NCI-H774 (cell line): ENCODE measurements at places on chromosomes 4 and X.

DNA sequence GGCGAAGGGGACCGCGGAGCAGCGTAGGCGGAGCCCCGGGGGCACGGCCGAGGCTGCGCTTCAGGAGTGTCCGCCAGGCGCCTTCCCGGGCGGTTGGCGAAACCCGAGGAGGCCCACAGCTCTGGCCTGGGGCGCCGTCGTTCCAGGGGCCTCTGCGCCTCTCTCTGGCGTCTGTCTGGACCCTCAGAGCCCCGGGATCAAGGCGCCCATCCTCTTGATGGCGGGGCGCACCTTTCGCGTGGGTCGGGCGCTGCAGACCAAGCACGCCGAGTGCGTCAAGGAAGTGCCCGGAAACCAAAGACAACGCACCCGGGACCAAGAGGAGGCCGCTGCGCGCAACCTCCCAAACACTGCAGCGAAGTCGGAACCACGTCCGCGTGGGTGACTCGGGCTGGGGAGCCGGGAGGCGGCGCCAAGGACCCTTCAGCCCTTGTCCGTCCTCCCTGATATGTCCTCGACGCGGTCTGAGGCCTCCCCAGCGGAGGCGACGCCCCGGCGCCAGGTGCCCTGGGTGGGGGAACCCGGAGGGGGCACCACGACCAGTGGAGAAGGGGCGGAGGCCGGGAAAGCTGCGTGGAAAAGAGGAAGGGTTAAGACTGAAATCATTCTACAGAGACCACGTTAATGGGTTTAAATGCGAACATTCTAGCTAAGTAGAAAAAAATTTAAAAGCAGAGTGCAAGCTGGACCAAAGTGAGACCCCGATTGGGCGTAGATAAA is 9.9 kb downstream of the HMX1 start:
- no peak for DNase-seq

GRCh38 chr4:8793571-8794160 is 78.0 kb downstream of the HMX1 start:
- no peak for DNase-seq

- no peak for DNase-seq
These were observed 206.6 kb downstream of the SPRY1 start for GRCh38 chr4:123603165-123603564.

- DNase-seq: no peak
These were observed 241.1 kb downstream of the ANTXR2 start for GRCh38 chr4:79831701-79832514.
